Mammary microvascular endothelial cell (primary cell): ENCODE measurements at places on chromosomes 11 and 22. TPM values are rescaled to one million over a fixed set of nuclear protein-coding genes. Genes with fewer than 3 reads are reported as not detected.

Gene PDGFD
- total RNA-seq, result 14.5 and 16.1 TPM in 2 replicates

Gene LUZP2
- total RNA-seq, result not detected in 2 replicates

Gene SERHL2
- 2.0 and 2.9 TPM in 2 replicates for total RNA-seq

Gene HEPACAM
- total RNA-seq, result not detected in 2 replicates

Gene SART1
- total RNA-seq, result 32.7 and 43.3 TPM in 2 replicates

Gene PGM2L1
- 7.3 and 7.5 TPM in 2 replicates for total RNA-seq

Gene DLG2
- total RNA-seq, result 0.20 TPM in 2 replicates

Gene ADAMTS15
- 0.05 TPM in 1 of 2 replicates, not detected in the other for total RNA-seq

Gene NLRX1
- 11.9 and 15.1 TPM in 2 replicates for total RNA-seq

Gene GUCY1A2
- under 0.01 and 0.05 TPM in 2 replicates for total RNA-seq

Gene RBMXL2
- total RNA-seq, result not detected in 2 replicates

Gene DERL3
- total RNA-seq, result 0.07 and 3.1 TPM in 2 replicates

Gene PATE4
- not detected in 2 replicates for total RNA-seq

Gene HTATIP2
- 83.9 and 91.6 TPM in 2 replicates for total RNA-seq

Gene ANKK1
- 0.05 TPM in 1 of 2 replicates, not detected in the other for total RNA-seq

Gene SHANK2
- total RNA-seq, result 0.07 TPM in 1 of 2 replicates, not detected in the other

Gene NXPE4
- total RNA-seq, result not detected in 2 replicates

Gene PTPRCAP
- total RNA-seq, result 0.87 TPM in 1 of 2 replicates, not detected in the other

Gene KRTAP5-7
- not detected in 2 replicates for total RNA-seq

Gene USP35
- total RNA-seq, result 5.1 and 5.4 TPM in 2 replicates

Gene LMNTD2
- total RNA-seq, result 0.05 and 0.20 TPM in 2 replicates

Gene GP1BB
- total RNA-seq, result 1.0 and 3.7 TPM in 2 replicates

Gene APOBEC3B
- 19.7 and 25.1 TPM in 2 replicates for total RNA-seq

Gene SMIM35
- not detected in 2 replicates for total RNA-seq

Gene LDHAL6A
- not detected in 2 replicates for total RNA-seq

Gene ARRB1
- total RNA-seq, result 58.7 and 63.8 TPM in 2 replicates

Gene OR52I2
- total RNA-seq, result not detected in 2 replicates

Gene SSH3
- 12.5 and 24.0 TPM in 2 replicates for total RNA-seq

Gene TP53I11
- total RNA-seq, result 33.1 and 43.7 TPM in 2 replicates

Gene TRIM48
- not detected in 2 replicates for total RNA-seq

Gene CNTF
- 0.27 and 0.34 TPM in 2 replicates for total RNA-seq

Gene NFAM1
- total RNA-seq, result not detected in 2 replicates

Gene SCGB2A2
- total RNA-seq, result not detected in 2 replicates

Gene PHF21A
- total RNA-seq, result 6.1 and 7.1 TPM in 2 replicates

Gene TRPM5
- not detected in 2 replicates for total RNA-seq

Gene EIF3D
- 364 and 411 TPM in 2 replicates for total RNA-seq

Gene TIMM10B
- total RNA-seq, result 20.7 and 28.3 TPM in 2 replicates

Gene CNIH2
- not detected in 2 replicates for total RNA-seq

Gene PHRF1
- 20.1 and 25.4 TPM in 2 replicates for total RNA-seq

Gene OR5B21
- not detected in 2 replicates for total RNA-seq

Gene DBX1
- total RNA-seq, result not detected in 2 replicates

Gene MUC6
- not detected in 2 replicates for total RNA-seq

Gene POLDIP3
- 31.0 and 38.1 TPM in 2 replicates for total RNA-seq

Gene SAA2
- total RNA-seq, result not detected in 2 replicates

Gene TIMP3
- total RNA-seq, result 107 and 113 TPM in 2 replicates

Gene ZNRF3
- 4.9 and 5.1 TPM in 2 replicates for total RNA-seq

Gene MEN1
- total RNA-seq, result 19.1 and 22.2 TPM in 2 replicates

Gene MUC5AC
- not detected in 2 replicates for total RNA-seq

Gene ATG13
- 82.8 and 91.6 TPM in 2 replicates for total RNA-seq

Gene OR5AK2
- not detected in 2 replicates for total RNA-seq

Gene VWCE
- 8.7 and 15.9 TPM in 2 replicates for total RNA-seq
